ENCODE measurements at places on chromosomes 7 and 10.

DNA sequence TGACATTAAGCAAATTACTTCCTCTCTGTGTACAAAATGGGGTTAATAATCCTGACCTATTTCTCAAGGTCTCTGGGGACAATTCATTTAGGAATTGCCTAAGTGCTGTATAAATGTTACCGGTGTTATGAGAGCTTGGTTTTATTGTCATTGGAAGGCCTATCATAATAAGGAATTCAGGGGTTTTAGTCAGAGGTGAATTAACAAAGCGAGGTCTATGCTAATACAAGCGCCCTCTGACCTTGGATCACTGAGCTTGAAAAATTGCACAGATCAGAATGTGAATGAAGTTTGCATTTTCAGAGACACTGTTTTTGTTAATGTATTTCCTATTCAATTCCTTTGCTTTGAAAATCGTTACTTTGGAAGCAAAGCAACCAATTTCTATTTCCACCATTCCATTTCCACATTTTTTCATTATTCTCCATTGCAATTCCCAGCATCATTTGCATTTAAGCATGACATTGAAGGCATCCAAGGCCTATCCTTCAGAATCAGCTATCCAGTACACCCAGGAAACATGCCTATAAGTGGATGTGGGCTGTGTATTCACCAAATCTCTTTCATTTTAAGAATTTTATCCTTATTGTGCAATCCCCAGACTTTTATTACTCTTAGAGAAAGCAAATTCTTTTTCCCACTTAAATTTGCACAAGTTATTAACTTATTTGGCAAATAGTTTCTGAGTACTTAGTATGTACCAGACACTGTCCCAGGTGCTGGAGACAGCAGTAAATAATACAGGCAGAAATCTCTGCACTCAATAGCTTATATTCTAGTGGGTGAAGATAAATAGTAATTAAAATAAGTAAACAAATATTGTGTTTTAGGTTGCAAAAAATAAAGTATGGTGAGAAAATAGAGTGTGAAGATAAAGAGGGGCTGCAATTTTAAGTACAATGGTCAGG lies 133.1 kb downstream of the NRCAM start:
- no peak for DNase-seq

- no peak for DNase-seq
These were observed 66.1 kb upstream of the KAT6B start for GRCh38 chr10:74760086-74760979.

- DNase-seq, result no peak
These were observed 29.5 kb downstream of the GPER1 start for GRCh38 chr7:1117321-1117928.

- no peak for DNase-seq
These were observed 129.6 kb downstream of the PRPF18 start for GRCh38 chr10:13716081-13717071.

DNA sequence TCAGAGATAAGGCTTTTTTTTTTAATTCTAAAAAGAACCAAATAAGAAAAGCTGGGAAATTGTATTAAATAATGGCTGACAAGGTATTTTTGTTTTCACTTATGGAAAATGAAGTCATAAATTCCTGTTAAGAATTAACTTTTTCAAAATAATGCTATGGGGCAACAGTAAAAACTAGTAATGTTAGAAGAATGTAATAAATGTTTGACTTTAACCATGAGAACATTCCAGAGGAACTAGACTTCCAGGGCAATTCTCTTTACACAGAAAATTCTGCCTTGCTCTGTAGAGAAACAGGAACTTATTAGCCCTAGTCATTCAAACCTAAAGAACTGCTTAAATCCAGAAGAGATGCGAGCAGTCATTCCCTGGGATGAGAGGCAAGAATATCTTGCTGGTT lies 571.1 kb downstream of the IPMK start:
- DNase-seq, result no peak

- no peak for DNase-seq
These were observed 85.6 kb upstream of the SHH start for GRCh38 chr7:155897758-155898386.

Measured in GM20000 (cell line).